Fibroblast of skin of back (primary cell): ENCODE measurements at places on chromosomes 12 and 14.

- no peak for DNase-seq
Measured at GRCh38 chr14:98769326-98769725, 502.7 kb downstream of the BCL11B start.

DNA sequence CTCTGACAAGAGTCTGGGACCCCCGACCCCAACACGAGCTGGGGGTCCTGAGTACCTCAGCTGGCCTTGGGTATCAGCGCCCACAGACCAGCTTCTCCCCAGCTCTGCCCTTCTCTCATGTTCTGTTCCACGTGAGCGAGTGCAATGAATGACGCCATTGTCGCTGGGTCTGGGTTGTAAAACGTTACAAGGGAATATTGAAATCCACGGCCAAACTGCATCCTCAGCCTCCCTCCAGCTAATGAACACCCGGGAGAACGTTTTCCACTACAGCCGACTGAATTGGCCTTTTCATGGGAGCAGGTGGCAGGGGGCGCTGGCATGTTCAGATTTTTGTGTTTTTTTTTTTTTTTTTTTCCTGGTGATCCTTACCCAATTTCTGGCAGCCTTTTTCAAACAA, 34.7 kb downstream of the TBX5 start:
- DNase-seq, result no peak

DNA sequence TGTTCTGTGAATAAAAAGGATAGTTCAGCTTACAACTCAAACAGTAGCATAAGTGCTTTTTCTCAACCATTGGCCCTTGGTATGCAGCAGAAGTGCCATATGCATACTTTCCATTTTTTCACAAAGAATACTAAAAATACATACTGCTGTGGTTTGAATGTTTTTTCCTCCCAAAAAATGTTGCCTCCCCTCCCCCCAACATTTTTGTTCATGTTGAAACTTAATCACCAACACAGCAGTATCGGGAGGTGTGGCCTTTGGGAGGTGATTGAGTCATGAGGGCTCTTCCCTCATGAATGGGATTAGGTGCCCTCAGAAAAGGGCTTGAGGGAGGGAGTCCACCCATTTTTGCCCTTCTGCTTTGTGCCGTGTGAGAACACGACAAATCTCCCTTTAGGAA, 198.6 kb downstream of the ESR2 start:
- peak; percentile 92 for DNase-seq

GRCh38 chr12:39503439-39503838, 60.5 kb upstream of the KIF21A start:
- peak; percentile 65 for DNase-seq

- DNase-seq, result no peak
Measured at GRCh38 chr12:59579631-59580030, 16.2 kb upstream of the SLC16A7 start.

DNA sequence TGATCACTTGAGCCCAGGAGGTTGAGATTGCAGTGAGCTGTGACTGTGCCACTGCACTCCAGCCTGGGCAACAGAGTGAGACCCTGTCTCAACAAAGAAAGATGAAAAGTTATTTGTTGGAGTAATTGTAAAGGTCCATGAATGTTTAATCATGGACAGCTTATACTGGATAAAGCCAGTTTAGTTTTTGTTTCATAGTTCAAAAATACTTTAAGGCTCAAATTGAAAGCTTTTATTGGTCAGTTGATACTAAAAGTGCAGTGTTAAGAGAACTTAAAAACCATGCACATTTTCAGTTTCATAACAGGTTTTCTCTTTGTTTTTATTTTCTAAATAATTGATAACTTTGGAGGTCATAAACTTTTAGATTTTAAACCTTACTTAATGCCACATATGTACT, 108.4 kb downstream of the MON2 start:
- DNase-seq, result no peak

- no peak for DNase-seq
Measured at GRCh38 chr12:14878488-14878887, 7.2 kb downstream of the MGP start.

DNA sequence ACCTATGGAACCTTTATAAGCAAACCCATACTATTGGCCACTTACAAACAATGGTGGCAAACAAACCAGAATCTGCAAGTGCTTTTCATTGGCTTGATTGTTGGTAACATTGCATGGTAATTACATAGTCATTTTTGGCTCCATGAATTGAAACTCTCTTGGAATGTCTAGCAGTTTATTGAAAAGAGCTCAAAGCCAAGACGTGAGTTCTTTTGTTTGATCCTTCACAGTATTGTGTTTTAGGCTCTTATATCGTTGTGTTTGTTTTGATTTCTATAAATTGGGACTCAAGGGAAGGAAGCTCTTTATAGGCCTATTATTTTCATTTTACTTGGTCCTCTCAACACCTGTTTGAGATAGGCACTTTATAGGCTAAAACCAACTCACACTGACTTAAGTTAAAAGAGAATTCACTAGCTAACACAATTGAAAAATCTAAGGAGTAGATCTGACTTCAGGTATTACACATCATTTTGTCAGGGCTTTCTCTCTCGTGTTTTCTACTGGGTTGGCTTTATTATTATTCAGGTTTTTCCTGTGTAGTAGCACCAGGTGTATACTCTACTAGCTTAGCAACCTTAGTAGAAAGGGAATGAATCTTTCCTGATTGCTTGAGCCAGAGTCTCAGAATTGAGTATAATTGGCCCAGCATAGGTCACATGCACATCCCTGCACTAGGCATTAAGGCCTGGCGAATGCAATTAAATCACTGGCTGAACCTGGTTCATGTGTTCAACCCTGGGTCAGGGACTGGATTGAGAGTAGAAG, 341.4 kb downstream of the RAD51B start:
- no peak for DNase-seq

DNA sequence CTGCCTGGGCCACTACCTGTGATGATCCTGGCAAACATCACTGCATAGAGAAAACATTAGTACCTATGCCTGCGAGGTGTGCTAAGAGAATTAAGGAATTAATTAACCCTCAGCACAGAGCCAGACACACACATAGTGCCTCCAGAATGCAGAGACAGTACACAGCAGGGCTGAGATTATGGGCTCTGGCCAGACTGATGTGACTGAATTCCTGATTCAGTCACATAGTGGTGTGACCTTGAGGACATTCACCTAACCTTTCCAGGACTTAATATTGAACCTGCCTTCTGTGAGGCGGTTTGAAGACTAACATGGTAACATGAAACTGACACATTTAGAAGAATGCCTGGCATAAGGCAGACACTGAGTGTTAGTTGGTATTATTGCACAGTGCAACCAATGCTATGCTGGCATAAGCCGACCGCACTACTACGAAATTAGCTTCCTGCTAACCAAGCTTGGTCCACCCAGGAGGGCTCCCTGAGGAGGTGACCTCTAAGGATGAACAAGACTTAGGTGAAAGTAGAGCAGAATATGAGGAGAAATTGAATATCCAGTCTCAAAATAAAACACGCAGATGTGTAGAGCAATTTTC, 32.0 kb upstream of the SELPLG start:
- DNase-seq, result no peak

GRCh38 chr14:59320763-59321625, 132.5 kb downstream of the DAAM1 start:
- peak; percentile 76 for DNase-seq

GRCh38 chr14:87873741-87874140, 119.2 kb downstream of the GALC start:
- DNase-seq, result no peak

DNA sequence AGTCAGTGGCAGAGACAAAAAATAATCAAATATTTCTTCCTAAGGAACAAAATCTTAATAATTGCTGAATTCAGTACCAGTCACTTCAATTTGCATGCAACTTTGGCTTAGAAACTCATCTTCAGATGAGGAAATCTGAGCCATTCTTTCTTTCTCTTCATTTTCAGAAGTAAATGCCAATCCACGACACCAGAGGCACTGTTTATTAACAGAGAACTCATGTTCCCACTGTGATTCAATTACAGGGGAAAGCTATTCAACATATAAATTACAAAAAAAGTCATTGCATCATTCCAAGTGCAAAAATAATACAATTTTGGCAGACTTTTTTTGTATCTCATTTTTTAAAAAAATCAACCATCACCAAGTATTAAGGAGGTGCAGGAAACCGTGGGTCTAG, 816.1 kb upstream of the TMEM132C start:
- DNase-seq, result no peak

DNA sequence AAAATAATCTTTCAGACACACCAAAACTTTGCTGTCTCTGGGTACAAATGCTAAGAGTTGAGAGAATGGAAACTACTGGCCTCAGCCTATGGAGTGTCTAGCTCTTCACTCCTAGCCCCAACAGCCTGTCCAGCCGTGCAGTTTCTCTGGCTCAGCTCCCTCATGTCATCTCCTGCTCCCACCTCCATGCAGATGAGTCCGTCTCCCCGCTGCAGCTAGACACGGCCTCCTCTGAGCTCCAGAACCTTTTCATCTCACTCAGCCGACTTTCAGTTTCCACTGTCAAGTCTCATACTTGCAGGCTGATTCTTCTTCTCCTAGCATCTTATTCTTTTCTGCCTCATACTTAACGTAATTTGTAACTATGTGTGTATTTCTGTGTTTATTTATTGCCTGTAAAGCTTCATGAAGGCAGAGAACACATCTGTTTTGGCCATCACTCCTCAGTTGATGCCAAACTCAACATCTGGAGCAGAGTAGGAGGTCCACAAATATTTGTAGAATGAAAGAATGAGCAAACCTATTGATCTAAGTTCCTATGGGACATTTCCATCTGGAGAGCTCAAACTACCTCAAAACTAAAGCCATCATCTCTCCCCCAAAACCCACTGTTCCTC, 139.8 kb upstream of the PWP1 start:
- DNase-seq, result peak; percentile 13

- peak; percentile 2 for DNase-seq
Measured at GRCh38 chr12:39692258-39692853, 72.8 kb upstream of the ABCD2 start.

GRCh38 chr14:41285186-41285748, 321.4 kb upstream of the LRFN5 start:
- DNase-seq, result peak; percentile 37

DNA sequence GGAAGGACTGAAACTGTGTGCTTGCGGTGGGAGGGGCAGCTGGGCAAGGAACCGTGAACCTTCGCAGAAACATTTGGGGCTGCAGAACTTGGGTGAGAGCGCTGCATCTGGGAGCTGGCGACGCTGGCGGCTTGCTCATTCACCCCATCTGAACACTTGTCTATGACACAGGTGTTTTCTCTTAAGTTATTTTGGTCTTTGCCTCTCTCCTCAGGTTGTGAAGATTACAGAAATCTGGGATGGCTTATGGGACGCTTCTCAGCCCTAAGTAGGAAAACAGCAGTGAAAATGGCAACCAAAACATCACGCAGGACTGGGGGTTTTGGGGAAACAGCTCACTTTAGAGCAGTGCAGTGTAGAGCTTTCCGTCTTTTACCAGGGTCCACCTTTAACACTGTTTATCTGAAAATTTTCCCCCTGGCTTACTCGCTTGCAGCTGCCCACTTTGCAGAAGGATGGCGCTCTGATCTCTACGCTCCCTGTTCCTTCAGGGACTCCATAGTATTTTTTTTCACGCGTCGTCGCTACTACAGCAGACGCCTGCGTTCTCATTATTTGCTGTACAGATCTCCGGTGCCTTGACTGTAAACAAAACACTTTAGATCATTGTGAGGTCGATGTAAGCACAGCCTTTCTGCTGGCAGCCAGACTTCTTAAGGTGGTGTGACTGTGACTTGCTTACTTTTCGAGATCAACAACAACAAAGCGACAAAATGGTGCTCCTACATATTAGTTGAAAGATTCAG, 2.7 kb upstream of the CDKN1B start:
- peak; percentile 29 for DNase-seq

DNA sequence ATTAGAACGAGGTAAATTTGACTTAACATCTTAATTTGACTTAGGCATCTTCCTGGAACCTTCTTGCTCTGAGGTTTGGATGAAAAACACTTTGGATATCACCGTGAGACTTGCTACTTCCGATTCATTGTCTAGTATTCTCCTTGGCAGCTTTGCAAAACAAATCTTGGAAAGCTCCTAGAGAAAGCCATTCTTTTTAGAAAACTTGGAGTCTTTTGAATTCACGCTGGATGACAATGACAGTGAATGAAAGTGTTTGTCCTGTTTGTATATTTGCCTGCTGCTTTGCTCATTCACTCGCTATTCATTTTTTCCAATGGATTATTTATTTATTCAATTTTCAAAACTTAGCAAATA, 222.1 kb upstream of the HMGA2 start:
- DNase-seq, result no peak

DNA sequence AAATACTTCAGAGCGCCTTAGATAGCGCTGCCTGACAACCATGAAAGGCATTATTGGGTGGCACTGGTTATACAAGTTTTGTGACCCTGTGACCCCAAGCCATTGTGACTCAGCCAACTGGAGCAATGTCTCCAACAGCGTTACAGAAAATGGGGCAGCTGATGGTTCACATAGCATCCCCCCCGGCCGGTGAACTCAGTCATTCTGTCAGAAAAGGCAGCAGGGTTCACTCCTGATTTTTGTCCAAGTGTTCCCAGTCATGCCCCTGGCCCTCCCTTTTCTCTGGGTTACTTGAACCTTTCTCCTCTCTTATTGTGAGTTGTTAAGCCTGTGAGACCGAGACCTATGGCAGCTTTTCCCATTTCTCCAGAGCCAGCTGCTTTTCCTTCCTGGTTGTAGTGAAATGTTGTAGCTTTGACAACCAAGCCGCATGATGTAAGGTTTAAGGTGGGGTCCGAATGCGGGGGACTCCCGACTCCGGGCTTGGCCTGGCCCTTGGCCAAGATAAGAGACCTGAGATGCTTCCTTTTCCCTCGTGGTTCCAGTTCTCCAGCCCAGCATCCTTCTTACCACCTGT, 22.0 kb downstream of the CD9 start:
- no peak for DNase-seq

- no peak for DNase-seq
Measured at GRCh38 chr12:92185052-92185451, 39.4 kb upstream of the BTG1 start.

DNA sequence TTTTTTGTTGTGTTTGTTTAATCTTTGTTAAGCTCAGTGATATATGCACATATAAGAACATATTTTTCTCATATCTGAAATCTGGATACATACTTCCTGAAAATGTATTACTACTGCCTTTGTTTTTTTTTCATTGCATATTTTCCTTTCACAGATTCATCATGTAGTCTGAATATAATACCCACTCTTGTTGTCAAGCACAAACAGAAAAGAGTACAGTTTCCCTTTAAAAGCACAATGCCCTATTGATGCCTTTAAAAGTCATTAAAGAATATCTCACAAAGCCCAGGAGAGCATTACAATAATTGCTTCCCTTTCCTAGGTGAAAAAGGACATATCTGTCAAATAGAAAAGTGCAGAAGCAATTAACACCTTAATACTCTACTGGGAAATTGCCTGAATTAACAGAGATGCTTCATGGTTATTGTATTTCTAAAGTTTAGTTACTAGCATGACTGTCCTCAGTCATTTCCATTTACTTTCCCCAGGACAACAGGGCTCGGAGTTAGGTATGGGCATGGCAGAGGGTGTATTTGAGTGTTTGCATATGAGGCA, 107.4 kb downstream of the GRIP1 start:
- no peak for DNase-seq

DNA sequence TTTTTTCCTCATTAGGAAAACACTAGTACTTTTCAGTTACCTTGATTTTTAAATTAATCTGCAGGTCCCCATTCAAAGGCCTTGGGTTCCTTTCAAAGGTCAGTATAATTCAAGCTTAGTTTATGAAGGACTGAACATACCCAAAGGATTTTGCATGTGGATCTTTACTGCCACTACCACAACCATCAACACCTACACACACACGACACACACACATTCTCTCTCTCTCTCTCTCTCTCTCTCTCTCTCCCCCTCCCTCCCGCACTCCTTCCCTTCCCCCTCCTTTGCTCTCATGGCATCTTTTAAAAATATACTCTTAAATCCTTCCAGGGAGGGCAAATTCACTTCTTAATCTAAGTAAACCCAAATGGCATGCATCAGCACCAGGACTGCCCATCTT, 28.8 kb downstream of the HIF1A start:
- DNase-seq, result no peak
